Pons (tissue), 1 donor: ENCODE measurements at places on chromosomes 7 and 10.

- DNase-seq: no peak
These were observed 33.3 kb upstream of the NMT2 start for GRCh38 chr10:15201589-15202300.

GRCh38 chr10:132321726-132322125 lies 10.3 kb upstream of the LRRC27 start:
- DNase-seq: no peak

GRCh38 chr10:111148440-111148839 lies 71.6 kb downstream of the ADRA2A start:
- DNase-seq: no peak

- no peak for DNase-seq
These were observed 134.8 kb upstream of the NAMPT start for GRCh38 chr7:106419455-106420182.

- no peak for DNase-seq
These were observed 39.6 kb downstream of the SVIL start for GRCh38 chr10:29595146-29595545.

DNA sequence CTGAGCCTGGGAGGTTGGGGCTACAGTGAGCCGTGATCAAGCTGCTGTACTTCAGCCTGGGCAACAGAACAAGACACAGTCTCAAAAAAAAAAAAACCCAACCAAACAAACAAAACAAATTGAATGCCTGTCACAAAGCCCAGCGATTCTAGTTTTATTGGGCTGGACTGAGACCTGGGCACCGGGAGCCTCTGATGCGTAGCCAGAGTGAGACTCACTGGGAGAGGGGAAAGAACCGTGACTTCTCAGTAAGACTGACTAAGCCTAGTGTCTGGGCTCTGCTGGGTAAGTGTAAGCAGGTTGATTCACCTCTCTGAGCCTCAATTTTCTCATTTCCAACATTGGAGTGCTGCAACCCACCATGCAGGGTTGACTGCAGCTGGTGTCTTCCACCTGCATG lies 10.1 kb upstream of the LEP start:
- no peak for DNase-seq

- DNase-seq: no peak
These were observed 628.4 kb downstream of the PARD3 start for GRCh38 chr10:34186745-34187144.

- no peak for DNase-seq
These were observed 10.9 kb downstream of the FAM3C start for GRCh38 chr7:121385056-121385799.

- DNase-seq: peak; percentile 9
These were observed 135.7 kb downstream of the AHR start for GRCh38 chr7:17434191-17434590.

GRCh38 chr10:90925079-90926029 lies 4.5 kb upstream of the ANKRD1 start:
- DNase-seq: no peak

GRCh38 chr7:139089118-139089517 lies 20.4 kb downstream of the ZC3HAV1 start:
- no peak for DNase-seq
